ENCODE measurements at places on chromosomes 11 and 22.

DNA sequence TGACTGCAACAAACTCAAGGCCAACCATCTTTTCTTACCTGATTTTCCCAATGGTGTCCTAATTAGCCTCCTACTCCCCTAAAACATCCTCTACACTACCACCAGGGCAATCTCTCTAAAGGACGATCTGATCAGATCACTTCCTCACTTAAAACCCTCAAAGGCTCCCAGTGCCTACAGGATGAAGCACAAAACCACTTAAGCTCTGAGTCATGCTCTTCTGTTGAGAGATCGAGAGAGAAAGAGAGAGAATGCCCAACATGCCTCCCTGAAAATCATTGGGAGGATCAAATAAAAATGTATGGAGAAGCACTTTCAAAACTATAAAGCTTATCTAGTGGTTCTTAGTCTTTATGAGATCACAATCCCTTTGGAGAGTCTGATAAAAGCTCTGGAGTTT is 171.1 kb downstream of the CADM1 start:
- no peak for DNase-seq

DNA sequence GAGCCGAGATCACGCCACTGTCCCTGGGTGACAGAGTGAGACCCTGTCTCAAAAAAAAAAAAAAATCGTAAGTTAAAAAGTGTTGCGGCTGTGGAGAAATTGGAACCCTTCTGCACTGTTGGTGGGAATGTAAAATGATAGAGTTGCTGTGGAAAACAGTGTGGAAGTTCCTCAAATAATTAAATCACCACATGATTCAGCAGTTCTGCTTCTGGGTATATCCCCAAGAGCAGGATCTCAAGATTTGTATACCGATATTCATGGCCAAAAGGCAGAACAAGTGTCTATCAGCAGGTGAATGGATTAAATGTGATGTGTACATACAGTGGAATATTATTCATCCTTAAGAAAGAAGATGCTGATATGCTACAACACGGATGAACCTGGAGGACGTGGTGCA is 3.8 kb downstream of the SELENOO start:
- no peak for DNase-seq

- DNase-seq, result no peak
Measured at GRCh38 chr11:90242894-90243416, 20.1 kb upstream of the CHORDC1 start.

DNA sequence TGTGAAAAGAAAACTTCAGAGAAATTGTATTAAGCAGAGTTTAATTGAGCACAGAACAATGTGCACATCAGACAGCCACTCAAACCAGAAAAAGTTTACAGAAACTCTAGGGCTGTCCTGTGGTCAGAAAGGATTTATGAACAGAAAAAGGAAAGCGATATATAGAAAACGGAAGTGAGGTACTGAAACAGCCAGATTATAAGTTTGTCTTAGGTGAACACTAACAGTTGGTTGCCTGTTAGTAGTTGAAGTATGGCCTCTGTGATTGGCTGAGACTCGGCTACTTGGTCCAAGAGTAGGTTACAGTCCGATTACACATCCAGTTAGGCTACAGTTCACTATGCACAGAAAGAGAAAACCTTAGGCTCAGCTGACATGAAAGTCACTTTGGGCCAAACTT is 1232.5 kb upstream of the RAG2 start:
- no peak for DNase-seq

DNA sequence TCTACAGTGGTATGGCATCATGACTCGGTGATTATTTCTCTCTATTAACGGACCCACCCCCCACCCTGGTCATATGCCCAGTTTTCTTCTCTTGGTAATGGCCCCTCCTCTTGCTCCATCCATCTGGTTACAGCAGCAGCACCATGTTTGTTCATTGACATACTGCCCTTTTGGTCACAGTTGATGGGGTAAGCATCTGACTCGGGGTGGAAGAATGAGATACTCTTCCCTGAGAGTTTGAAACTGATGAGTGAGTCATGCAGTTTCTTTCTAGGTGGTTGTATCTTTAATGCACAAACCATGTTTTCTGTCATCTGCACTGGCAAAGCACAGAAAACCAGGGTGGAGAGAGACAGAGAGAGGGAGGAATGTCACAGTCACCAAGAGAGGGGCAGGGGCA is 126.0 kb downstream of the SYN3 start:
- DNase-seq, result no peak

DNA sequence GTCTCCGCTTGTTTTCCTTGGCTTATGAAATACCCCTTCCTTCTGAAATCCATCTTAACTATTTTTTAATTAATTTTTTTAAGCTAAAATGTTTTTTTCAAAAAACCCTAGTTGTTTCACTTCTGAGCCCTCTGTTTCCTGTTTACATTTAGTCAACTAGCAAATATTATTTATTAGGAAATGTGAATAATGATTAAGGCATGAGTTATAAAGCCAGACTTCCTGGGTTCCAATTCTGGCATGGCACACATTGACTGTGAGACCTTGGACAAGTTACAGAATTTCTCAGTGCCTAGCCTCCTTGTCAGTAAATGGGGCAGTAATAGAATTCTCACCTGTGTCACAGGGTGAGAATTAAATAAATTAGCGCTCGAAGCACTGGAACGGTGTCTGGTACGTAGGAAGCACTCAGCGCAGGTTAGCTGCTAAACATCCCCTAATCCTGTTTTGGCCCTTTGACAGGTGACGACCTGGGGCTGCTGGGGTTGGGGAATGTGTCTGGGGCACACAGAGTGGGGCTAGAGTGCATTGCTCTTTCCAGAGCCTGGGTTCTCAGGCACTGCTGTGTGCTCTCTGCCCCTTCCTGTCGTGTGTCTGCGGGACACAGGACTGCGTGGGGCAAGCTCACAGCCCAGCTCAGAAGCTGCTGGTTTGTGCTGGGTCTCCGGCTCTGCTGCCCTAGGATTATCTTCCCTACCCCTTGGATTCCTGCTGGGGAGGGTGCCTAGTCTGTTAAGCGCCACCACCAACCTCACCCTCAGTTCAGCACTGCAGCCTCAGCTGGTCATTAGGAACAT is 13.1 kb downstream of the PANX1 start:
- peak; percentile 66 for DNase-seq

DNA sequence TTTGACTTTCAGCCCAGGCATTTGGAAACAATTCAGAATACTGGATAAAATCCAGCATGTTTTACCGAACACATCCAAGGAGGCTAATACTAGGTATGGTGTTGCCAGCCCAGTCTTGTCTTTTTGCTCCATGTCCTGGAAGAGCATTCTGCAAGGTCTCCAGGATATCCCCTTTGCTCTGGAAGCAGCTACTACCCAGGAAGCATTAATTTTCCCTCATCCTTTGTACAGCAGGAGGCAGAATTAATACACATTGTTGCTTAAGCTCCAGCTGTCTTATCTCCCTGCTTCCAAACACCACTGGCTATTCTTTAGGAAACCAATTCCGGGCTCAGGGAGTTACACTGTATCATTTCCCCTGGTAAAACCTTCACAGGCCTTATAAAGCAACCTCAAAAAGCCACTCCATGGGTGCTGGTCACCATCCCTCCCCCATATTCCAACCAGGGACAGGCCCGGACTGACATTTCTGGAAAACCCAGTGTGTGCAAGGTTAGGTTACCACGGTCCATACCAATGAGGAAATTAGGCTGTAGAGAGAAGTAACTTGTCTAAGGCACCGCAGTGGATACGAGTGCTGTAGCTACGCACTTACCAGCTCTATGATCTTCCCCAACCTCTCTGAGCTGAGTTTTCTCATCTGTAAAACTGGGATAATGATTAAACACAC is 1.5 kb upstream of the UBASH3B start:
- DNase-seq, result no peak

DNA sequence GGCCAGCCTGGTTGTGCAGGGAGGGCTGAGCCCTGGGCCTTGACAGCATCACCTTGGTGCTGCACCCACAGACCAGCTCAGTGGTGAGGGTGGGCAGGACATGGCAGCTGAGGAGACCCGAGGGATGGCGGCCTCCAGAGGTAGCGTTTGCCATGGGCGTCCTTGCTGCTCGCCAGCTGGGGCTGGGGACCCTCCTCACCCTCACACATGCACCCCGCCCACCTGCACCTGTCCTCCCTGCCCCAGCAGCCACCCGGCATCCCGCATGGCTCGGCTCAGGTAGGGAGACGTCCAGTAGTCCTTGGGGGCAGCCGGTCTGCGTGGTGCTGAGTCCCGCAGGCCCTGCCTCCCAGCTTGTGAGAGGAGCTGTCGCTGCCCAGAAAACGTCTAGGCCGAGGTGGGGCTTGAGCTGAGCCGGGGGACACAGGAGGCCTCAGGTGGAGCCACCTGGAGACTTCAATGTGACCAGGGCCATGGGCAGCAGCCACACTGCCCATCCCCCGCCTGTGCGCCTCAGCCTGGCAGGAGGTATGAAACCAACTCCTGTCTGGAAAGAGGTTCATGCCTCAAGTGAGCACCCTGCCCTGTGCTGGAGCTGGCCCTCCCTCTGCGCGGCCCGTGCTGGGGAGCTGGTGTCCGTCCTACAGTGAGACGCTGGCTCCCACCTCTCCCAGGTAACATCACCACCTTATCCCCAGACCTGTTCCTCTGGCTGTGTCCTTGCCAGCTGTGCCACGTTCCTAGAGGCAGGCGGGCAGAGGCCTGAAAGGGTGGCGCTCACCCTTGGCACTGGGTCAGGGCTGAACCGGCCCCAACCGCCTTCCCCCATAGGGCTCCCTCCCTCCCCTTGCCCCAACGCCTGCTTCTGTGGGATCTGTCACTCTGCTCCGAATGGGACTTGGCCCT is 3.3 kb upstream of the TRABD start:
- no peak for DNase-seq

DNA sequence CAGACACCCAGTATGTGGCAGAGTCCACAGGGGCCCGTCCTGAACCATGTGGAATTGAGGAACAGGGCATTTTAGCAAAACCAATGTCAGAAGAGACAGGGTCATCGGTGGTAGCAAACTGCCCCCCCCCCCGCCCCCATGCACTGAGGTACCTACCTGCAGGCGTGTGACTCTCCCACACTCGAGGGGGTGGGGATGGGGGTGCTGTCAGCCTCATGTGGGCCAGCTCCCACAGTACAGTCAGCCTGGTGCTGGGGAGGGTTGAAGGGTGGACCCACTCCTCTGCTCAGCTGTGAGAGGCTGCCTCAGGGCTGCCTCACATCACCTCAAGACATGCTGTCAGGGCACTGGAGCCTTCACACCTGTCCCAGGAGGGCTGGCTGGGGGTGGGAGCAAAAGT is 10.7 kb upstream of the SUSD2 start:
- DNase-seq, result no peak

- no peak for DNase-seq
Measured at GRCh38 chr11:120007144-120007543, 130.8 kb downstream of the TRIM29 start.

DNA sequence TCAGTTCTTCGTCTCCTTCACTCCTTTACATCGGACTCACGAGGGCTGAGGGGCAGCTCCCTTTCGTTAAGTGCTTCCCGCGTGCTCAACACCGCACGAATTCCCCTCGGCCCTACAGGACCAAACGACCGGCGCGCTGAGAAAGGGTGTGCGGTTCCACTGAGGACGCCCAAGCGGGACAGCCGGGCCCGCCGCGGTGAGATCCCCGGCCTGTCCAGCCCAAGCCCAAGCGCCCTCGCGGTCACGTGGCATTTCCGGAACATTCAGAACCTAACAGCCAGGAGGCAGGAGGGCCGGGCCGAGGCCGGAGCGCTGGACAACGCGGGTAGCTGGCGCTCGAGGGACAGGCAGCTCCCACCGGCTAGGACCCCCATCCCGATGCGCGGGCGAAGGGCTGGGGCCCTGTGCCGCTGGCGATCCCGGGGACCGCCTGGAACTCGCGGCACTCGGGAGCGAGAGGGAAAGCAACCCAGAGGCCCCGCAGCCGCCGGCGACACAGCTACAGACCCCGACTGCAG is 737 bp upstream of the STIP1 start:
- DNase-seq, result no peak

DNA sequence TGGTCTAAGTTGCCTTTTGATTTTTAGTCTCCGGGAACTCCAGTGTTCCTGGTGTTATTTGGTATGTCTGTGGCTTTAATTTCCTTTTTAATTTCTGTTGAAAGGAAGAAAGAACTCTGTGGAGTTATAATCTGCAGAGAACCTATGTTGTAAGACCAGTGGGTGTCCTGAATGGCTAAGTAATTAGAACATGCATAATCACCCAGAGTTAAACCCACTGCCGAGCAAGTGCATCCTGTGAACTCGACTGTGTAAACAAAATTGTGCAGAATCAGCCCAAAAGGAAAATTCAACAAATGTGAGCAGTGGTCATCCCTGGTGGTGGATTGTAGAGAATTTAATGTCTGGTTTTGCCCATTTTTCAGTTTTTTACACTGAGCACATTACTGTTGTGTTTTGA is 162.5 kb downstream of the COMMD9 start:
- no peak for DNase-seq

- DNase-seq, result peak; percentile 76
Measured at GRCh38 chr11:10305262-10305963, 540 bp downstream of the ADM start.

GRCh38 chr11:45396394-45396793 is 110.3 kb upstream of the SYT13 start:
- no peak for DNase-seq

GRCh38 chr11:127425281-127425680 is 424.7 kb upstream of the KIRREL3 start:
- no peak for DNase-seq

- DNase-seq, result no peak
Measured at GRCh38 chr11:95415837-95416304, 184.9 kb upstream of the SESN3 start.

DNA sequence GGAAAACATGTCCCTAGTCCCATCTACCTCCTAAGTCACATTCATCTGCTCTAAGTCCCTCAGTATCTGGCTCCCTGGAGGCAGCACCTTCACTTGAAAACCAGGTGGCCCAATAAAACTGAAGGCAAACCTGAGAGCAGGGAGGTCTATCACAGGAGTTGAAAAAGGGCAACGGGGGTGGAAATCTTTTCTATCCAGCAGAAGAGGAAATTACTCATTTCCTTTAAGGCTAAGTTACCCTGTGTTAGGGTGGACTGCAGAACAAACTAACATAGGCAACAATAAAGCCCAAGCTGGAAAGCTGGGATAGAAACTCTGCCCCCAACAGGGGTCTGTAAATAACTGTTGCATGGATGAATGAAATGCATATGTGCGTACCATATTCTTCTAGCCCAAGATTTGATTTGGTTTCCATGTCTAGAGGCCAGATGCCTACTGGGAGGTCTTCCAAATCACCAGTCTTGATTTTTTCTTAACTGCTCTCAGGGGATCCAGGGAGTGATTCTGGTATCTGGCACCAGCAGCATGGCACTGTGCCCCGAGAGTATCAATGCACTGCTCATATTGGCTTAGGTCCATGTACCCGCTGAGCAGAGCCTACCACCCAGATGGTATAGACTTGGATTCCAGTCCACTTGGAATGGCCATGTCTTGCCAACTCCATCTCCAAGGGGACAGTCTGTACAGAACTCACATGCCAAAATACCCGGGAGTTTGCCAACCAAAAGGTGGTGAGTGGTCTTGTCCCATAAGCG is 350.0 kb upstream of the NCAM1 start:
- no peak for DNase-seq
